ENCODE measurements at places on chromosomes 3 and 15. TPM values are rescaled to one million over a fixed set of nuclear protein-coding genes. Genes with fewer than 3 reads are reported as not detected.

The THBS1 gene
- 217 TPM for polyA plus RNA-seq

The GABRG3 gene
- polyA plus RNA-seq: 1.2 TPM

The GABRA5 gene
- polyA plus RNA-seq: 0.50 TPM

The ALCAM gene
- 124 TPM for polyA plus RNA-seq

The IDH2 gene
- polyA plus RNA-seq: 175 TPM

The RASL12 gene
- polyA plus RNA-seq: 5.7 TPM

The RYR3 gene
- 12.5 TPM for polyA plus RNA-seq

The LSAMP gene
- 11.2 TPM for polyA plus RNA-seq

The ITIH1 gene
- not detected for polyA plus RNA-seq

The ABHD6 gene
- 11.2 TPM for polyA plus RNA-seq

The ONECUT1 gene
- polyA plus RNA-seq: not detected

The CLRN1 gene
- not detected for polyA plus RNA-seq

The RTP3 gene
- polyA plus RNA-seq: not detected

The SMCO1 gene
- not detected for polyA plus RNA-seq

The MYL3 gene
- 25.7 TPM for polyA plus RNA-seq

The TM4SF18 gene
- polyA plus RNA-seq: 23.1 TPM
